Lung microvascular endothelial cell (primary cell): ENCODE measurements at places on chromosomes 3 and 15. TPM values are rescaled to one million over a fixed set of nuclear protein-coding genes. Genes with fewer than 3 reads are reported as not detected.

DNA sequence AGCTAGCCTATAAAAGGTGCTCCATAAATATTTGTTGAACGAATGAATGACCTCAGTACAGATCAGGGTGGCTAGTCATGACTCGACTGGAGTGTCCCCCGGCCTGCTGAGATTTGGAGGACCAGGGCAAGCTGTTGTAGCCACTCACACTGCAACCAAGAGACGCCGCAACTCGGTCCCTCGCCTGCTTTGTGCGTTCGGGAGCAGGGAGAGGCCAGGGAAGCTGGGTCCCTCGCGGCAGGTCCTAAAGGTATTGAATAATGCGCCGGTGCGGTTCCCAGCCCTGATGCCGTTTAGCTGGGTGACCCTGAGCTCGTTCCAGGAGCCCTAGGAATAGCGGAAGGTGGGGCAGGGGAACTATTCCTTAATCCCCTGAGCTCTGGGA lies 1.8 kb downstream of the IGDCC4 start:
- DNase-seq = no peak

- peak; percentile 71 for DNase-seq
Measured at GRCh38 chr3:152968388-152969024, 133.6 kb downstream of the P2RY1 start.

- DNase-seq = no peak
Measured at GRCh38 chr15:26103002-26103404, 239.9 kb upstream of the ATP10A start.

DNA sequence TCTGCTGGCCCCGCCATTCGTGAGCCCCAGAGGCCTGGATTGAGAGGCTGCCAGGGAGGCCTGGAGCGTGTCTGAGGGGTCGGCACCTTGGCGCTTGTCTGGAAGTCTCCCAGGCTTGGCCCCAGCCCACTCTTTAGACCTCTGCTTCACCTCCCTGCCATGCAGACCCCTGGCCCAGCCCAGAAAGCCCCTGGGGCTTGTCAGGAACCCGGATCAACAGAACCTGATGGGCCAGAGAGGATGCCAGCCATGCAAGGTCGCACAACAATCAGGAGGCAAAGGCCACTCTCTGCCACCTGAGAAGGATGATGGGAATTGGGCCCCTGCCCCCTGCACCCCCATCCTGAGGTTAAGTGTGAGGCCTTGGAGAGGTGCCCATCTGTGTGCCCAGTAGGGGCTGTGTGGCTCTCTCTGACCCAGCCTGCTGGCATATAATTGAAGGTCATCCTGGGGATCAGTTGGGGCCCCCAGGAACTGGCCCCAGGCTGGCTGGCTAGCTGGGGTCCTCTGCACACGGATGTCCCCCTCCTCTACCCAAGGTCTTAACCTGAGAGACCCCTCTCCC lies 103.3 kb upstream of the SLC6A6 start:
- DNase-seq = no peak

The GSK3B gene
- total RNA-seq = 24.6 and 28.0 TPM in 2 replicates

The PIK3CB gene
- total RNA-seq = 10.0 and 11.5 TPM in 2 replicates

The GPR149 gene
- total RNA-seq = not detected in 2 replicates
